Renal cortical epithelial cell (primary cell): ENCODE measurements at places on chromosomes 16 and 17.

DNA sequence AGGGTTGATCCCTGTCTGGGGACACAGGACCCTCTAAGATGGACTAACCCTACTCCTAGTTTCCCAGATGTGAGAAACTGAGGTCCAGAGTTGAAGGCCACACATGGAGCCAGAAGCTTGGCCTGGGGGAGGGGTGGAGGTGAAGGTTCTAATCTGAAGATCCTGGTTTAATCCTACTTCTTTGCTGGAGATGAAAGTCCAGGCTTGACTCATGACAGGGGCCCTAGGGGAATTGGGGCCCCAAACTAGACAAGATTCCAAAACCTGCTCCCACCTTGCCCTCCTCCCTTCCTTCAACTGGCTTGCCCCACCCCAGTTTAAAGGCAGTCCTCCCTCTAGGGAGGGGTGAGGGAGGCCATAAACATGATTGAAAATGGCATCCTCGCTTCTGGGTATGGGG is 21.6 kb downstream of the IGF2BP1 start:
- no peak for DNase-seq

DNA sequence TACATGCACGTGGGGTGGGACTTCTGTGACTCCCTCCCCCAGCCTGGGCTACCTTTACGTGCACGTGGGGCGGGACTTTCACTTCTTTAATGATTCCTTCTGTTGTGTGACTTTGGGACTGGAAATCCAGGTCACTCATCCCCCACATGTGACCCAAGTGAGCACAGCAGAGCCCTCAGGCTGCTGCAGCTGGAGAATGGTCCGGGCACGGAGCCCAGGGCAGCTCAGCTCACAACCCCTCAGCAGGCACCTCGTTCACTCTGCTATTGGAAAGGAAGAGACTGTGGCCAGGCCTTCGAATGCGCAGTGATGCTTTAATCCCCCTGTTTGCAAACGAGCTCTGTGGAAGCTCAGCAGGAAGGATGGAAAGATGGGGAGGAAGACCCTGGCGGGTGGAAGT is 14.7 kb downstream of the DBNDD1 start:
- no peak for DNase-seq

DNA sequence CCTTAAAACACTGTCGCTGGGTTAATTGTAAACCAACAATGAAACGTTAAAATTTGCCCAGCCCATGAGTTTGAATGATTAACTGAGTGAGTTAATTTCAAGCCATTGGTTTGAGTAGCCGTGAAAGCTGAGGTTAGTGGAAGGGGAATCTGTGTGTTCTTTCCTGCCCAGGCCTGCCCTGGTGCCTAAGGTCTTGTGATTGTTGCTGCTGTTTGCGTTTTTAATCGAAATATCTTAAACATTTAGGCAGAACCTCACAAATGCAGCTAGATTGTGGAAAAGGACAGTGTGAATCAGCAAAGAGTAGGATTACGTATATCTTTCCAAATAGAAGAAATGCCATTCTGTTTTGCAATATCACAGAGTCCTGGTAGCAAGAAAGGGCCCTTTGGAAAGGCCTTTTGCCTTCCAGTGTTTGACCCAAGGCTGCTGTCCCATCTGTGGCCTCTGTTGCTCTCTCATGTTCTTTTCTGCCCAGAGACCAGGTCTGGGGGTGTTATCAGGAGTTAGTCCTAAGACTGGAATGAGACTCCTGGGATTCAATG is 113.8 kb downstream of the MSI2 start:
- peak; percentile 97 for DNase-seq

GRCh38 chr17:81741594-81742452 is 29.7 kb downstream of the SLC25A10 start:
- DNase-seq, result no peak

DNA sequence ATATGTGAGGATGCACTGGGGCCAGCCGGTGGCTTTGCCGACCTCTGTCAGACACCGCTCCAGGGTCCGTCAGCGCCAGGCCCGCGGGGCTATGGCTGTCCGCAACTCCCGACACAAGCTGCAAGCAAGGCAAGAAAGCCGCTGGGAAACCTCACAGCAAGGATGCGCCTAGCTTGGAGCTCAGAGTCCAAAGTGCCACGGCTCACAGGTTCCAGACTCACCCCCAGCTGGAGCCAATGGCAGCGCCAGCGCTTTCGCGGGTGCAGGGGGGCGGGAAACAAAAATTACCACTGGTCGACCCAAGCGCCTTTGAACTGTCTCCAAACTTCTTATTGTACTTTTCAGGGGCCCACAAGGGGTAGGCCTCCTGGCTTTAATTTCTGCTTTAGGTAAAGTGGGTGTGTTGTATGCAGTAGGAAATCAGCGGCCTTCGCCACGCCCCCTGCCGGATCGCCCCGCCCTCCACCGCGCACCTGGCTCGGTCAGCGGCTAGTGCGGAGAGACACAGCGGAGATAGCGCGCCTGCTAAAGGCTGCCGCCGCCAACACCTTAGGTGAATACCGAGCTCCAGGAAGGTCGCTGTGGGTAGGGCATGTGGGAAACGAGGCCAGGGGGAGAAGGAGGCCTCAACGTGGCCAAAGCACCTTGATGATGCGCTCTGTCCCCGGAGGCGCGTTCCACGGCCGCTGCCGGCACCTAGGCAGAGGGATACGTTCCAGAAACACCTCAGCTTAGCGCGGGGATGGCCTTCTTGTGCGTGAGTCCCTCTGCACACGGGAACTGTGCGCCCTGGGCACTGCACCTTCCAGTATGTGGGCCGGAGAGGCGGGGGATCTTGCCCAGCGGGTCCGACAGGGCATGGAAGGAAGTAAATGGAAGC is 61.0 kb upstream of the RBL2 start:
- DNase-seq, result no peak

GRCh38 chr16:2814551-2815298 is 2.3 kb upstream of the PRSS21 start:
- no peak for DNase-seq

GRCh38 chr16:77789085-77790008 is 983 bp downstream of the VAT1L start:
- DNase-seq, result no peak

DNA sequence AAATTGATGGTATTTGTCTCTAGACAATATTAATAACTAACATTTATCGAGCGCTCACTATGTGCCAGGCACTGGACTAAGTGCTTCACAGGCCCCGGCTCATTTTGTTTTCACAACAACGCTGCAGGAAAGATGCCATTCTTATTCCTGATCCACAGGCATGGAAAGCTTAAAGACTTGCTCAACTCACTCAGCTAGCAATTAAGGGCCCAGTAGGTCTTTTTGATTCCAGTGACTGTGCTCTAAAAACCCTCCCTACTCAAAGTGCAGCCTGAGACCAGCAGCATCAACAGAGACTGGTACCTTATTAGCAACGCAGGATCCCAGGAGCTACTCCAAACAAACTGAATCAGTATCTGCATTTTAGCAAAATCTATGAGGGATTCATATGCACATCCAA is 35.3 kb downstream of the CUEDC1 start:
- no peak for DNase-seq

GRCh38 chr17:65987988-65988387 is 203.9 kb downstream of the CEP112 start:
- peak; percentile 25 for DNase-seq

GRCh38 chr16:752007-752312 is 8.6 kb upstream of the MSLN start:
- DNase-seq, result no peak

- no peak for DNase-seq
Measured at GRCh38 chr16:70805787-70806186, 4.8 kb upstream of the VAC14 start.

GRCh38 chr16:87304951-87305350 is 12.2 kb downstream of the C16orf95 start:
- no peak for DNase-seq

DNA sequence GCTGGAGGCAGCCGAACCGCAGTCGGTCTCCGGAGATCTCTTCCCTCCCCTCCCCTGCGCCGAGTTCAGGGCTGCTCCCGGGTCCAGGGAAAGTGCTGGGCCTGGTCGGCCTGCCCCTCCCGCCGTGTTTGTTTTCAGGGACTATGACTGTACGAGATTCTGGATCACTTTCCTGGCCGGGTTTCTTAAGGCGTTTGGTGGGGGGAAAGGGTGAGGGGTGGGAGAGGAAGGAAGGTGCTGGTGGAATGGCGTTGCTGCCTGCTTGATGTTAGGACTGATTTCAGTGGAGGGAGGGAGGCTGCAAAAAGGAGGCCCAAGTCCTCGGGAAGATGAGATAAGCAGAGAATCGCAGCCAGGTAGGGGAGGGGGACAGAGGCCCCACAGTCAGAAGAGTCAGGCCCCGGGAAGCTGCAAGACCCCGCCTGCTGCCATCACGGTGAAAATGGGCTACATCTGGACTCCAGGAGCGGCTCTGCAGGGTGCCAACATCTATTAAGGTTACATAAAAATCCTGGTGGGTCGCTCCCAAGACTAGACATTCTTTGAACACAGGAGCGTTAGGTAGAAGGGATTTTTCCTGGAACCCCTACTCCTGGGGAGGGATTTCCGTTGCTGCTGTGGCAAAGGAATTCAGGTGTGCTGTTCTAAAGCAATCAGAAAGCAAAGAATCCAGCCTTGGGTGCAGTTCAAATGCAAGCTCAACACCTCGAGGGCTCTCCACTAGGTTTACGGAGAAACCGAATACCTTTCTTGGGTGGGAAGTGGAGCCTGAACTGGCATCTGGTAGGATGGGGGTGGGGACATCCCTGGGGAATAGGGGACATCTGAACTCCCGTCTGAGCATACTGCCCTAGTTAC is 1.2 kb downstream of the ARHGAP44 start:
- DNase-seq, result no peak

- peak; percentile 77 for DNase-seq
Measured at GRCh38 chr16:16019488-16019887, 70.1 kb downstream of the ABCC1 start.

DNA sequence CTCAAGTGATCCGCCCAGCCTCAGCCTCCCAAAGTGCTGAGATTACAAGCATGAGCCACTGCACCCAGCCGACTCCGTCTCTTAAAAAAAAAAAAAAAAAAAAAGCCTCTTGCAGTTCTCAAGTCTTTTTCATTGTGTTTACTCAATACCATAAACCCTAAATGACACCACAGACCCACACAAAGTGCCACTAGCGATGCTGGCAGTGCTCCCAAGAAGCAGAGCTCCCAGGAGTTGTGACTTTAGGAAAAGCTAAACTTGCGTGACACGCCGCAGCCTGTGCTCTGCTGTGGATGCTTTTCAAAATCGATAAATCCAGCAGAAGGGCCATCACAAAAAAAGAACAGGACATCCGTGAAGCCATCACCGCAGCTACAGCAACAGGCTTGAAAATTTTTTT is 114.7 kb downstream of the ANKRD11 start:
- no peak for DNase-seq

DNA sequence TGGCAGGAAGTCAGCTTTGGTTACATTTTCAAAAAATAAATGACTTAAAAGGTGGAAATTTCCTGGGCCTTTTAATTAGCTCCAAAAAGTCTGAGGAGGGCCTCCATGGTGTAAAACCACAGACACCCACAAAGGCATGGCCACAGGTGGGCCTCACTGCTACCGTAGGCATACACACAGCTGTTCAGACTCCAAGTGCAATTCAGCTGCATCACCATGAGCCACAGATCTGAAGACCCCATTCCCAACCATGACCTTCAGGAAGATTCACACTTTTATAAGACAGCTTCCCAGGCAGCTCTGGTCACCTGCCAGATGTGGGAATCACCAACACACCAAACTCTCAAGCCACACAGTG is 20.6 kb downstream of the CSNK2A2 start:
- no peak for DNase-seq

- no peak for DNase-seq
Measured at GRCh38 chr17:17749025-17749772, 67.9 kb downstream of the RAI1 start.

GRCh38 chr16:3938843-3939624 is 58.5 kb upstream of the CREBBP start:
- peak; percentile 40 for DNase-seq

GRCh38 chr16:79716645-79717332 is 116.3 kb upstream of the MAF start:
- no peak for DNase-seq

- DNase-seq, result no peak
Measured at GRCh38 chr17:41796121-41796895, 9.8 kb upstream of the JUP start.

DNA sequence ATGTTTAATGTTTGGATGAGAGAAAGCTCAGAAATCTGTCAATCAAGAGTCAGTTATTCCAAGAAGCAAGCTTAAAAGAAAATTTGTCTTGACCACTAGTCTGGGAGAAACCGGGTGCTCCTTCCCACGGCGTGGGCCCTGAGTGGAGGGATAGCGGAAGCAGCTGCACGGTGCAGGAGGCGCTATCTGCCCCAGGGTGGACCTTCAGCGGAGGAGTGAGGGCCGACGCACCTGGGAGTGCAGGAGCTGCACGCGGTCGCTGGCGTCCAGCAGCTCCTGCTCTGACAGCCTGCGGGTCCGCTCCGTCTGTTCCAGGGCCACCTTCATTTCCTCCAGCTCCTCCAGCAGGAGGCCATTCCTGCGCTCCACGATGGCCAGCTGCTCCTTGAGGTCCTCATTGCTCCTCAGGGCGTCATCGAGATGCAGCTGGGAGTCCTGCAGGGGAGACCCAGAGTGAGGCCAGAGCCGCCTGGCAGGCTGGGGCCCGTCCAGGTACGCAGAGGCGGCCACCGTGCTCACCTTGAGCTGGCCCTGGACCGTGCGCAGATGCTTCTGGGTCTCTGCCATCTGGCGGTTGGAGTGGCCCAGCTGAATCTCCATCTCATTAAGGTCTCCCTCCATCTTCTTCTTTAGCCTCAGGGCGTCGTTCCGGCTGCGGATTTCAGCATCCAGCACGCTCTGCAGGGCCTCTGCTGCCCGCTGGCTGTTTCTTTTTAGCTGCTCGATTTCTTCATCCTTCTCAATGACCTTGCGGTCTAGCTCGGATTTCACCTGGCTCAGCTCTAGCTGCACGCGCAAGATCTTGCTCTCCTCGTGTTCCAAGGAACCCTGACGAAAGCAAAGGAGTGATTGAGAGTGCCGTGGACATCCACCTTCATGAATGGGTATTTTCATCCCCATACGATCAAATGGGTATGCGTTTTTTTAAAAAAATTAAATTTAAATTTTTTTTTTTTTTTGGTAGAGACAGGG is 63.5 kb downstream of the MYH13 start:
- DNase-seq, result no peak

GRCh38 chr17:2055292-2056205 is 646 bp downstream of the HIC1 start:
- no peak for DNase-seq

GRCh38 chr16:49929626-49930025 is 73.7 kb upstream of the ZNF423 start:
- DNase-seq, result no peak

DNA sequence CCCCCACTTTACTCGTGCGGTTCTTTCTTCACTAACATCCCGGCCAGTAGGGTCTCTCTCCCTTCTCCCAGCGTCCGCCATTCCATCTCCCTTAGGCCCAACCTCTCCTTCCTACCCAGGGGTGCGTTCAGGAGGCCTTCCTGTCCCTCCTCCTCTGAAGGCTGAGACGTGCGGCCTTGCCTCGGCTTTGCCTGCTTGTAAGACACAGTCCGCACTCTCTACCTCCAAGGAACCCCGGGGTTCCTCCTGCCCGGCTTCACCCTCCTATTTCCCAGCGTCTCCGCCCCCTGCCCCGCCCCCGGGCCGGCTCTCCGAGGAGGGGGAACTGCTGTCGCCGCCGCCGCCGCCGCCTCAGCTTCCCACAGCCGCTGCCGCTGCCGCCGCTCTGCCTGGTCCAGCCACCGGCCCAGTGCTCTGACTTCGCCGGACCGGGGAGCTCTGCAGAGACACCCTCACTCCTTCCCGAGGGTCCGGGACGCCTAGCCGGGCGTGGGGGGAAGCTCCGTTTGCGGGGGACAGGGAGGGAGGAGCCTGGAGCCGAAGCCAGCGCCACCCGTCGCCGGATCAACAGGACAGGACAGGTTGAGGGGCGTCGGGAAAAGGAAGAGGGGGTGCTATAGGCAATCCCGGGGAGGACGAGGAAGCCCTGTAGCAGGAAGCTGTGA is 1.2 kb upstream of the FGF11 start:
- DNase-seq, result no peak
